SK-N-SH treated with all-trans-retinoic acid at 6 μM for 48 hours (cell line): ENCODE measurements at places on chromosomes 16 and 17.

DNA sequence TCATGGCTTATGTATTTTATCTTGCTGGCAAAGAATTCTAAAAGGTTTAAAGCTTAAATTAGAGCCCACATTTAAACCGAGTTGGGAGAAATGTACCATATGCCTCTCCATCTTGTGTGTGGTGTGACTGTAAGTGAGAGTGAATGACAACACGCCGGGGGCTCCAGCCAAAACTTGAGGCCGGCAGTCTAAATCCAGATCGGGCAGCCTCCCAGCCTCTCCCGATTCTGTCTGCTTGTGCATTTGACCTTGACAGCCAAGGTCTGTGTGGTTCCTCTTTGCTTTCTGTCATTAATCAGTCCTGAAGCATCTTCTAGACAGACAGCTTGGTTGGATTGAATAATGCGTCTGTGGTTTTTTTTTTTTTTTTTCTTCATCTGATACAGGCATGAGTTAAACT lies 1093.2 kb upstream of the EEF2KMT start:
- no peak for ATAC-seq

DNA sequence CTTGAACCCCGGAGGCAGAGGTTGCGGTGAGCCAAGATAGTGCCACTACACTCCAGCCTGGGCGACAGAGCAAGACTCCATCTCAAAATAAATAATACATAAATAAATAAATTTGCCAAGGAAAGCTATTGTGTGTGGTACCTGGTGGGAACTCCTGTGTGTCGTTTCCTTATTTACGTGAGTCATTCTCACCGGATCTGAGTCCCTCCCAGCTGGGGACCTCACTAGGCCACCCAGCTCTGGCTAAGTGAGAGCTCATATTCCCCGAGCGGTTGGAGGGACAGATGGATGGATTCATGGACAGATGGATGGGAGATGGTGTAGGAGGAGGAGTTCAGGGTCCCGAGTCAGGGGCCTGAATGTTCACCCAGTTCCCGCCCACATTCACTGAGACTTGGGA lies 22.9 kb upstream of the C1QL1 start:
- ATAC-seq = no peak

DNA sequence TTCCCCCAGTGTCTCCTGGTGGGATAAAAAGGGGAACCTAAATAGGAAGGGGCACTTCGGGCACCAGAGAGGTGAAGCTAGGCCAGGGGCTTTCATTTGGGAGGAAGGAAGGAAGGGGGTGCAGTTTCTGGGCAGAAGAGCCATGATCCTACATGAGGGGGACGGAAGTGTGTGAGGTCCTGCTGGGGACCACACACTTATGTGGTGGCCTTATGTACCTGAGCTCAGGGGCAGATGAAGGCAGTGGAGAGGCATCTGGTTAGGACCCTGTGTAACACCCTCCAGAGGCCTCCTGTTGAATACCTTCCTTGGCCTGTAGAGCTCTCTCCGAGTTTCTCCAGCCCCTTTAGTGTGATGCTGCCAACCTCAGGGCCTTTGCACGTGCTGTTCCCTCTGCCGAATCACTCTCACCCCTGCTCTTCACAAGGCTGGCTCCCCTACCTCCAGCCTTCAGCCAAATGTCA lies 21.2 kb downstream of the IGFBP4 start:
- no peak for ATAC-seq

- ATAC-seq = no peak
Observed at GRCh38 chr17:79936641-79937381, 97.6 kb upstream of the CBX4 start.

DNA sequence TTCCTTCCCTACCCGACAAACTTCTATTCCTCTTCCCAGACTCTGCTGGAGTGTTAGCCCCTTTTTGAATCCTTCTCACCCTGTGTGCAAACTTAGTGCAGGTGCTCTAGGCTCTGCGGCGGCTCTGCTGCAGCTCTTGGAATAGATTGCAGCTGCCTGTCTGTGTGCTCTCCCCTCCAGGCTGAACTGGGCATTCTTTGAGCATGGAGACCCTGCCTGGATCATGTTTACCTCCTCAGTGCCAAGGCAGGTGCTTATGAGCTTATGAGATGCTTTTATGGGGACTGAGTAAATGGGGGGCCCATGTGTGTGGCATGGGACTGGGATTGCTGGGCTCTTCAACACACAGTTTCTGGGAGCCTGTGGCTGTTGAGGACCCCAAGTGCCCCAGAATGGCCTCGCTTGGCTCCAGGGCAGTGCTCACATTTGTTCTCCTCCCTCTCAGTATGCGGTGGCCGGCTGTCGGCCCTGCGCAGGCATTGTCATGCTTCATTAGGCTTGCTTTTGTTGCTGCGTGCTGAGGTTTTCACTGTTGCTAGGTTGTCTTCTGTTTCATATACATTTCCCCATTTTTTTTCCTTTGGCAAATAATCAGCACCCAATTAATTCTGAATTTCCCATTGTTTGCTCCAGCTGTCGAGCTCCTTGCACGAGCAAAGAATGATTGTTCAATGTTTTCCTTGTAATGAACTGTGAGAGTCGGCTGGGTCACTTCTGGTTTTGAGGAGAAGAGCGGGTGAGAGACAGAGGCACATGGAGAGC lies 185.5 kb upstream of the NLRP1 start:
- ATAC-seq = no peak

DNA sequence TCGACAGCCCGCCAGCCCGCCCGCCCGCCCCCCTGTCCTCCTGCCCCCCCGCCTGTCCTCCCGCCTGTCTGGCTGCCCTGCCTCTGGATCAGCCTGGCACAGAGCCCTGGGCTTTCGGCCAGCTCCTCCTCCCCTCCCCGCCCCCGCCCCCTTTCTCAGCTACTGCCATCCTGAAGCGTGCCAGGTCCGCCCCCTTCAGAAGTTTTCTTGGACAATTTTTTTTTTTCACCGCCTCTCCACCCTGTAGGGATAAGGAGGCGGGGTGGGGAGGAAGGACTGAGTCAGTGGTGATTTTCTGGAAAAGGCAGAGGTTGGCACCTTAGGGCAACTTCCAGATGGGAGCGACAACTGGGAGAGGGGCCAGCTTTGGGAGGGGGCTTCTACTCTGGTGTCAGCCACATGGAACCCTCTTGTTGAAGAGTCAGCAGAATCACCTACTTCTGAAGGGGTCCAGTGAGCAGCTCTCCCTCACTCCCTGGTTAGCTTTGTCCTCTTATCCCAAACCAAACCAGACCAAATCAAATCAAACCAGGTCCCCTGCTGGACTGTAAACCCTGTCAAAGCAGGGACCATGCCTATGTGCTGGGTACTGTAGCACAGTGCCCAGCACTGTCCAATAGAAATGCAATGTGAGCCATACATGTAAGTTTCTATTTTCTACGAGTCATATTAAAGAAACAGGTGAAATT lies 19.7 kb downstream of the IGF2BP1 start:
- peak; percentile 32 for ATAC-seq

- no peak for ATAC-seq
Observed at GRCh38 chr16:27174007-27174406, 29.3 kb upstream of the KDM8 start.

DNA sequence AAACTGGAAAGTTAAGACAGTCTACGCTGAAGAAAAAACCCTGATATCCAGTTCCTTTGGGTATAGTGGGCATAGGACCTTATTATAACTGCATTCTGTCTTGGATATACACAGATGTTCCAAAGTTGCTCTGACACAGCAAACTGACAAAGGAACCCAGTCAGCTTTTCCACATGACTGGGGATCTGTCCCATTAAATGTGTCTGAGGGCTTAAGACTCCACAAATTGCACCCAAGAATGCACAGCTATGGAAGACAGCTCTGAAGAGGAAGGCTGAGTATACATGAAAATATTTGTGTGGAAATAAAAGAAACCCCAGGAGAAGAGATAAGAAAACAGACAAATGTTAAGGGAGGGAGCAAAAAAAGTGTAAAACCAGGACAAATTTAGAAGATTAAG lies 114.1 kb downstream of the SPAG9 start:
- no peak for ATAC-seq

DNA sequence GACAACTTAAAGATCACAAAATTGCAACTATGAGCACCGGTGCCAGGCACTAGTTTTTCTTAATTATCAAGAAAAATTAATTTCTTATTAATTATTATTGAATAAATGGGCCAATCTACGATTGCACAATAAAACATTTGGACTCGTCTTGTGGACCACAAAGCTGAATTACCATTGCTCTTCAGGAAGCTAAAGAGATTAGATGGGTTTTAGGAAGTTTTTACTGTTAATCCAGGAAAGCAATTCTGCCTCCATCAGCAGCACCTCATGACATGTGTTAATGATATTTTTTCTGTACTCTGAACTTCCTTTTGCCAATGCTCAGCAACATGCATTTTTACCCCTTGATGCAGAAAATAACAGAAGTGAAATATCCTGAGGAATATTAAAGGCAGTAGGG lies 37.9 kb downstream of the HS3ST3A1 start:
- ATAC-seq = no peak

DNA sequence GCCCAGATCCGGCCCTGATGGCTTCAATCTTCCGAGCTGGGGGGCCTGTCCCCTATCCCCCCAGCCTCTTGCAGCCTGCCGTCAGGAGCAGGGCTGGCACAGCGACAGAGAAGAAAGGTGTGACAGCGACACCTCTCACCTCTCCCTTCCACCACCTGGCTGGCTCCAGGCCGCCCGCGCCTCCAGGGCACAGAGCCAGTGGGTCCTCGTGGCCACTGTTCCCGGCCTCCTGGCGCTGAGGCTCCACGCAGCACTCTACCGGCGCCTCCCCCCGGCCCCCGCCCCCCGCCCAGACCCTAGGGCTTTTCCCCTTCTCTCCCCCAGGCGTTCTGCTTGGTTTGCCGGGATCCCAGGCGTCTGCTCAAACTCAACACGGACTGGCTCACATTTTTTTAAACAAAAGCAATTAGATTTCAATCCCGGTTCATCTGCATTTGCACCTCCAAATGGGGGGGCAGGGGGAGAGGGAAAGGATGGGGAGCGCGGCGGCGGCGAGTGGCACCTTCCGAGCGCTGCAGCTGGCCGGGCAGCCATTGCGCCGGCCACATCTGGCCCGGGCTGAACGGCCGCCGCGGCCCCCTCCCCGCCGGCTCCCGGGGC lies 12.8 kb upstream of the CBX8 start:
- ATAC-seq = no peak

DNA sequence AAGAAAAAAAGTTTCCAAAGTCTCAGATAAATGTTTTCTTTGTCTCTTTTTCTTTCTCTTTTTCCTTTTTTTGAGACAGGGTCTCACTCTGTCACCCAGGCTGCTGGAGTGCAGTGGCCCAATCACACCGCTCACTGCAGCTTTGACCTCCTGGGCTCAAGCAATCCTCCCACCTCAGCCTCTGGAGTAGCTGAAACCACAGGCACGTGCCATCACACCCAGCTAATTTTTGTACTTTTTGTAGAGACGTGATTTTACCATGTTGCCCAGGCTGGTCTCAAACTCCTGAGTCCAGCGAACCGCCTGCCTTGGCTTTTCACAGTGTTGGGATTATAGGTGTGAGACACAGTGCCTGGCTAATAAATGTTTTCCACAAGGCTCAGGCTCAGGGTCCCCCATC lies 53.3 kb upstream of the KSR1 start:
- ATAC-seq = no peak

GRCh38 chr17:73156887-73157520 lies 7.8 kb upstream of the SSTR2 start:
- peak; percentile 11 for ATAC-seq

DNA sequence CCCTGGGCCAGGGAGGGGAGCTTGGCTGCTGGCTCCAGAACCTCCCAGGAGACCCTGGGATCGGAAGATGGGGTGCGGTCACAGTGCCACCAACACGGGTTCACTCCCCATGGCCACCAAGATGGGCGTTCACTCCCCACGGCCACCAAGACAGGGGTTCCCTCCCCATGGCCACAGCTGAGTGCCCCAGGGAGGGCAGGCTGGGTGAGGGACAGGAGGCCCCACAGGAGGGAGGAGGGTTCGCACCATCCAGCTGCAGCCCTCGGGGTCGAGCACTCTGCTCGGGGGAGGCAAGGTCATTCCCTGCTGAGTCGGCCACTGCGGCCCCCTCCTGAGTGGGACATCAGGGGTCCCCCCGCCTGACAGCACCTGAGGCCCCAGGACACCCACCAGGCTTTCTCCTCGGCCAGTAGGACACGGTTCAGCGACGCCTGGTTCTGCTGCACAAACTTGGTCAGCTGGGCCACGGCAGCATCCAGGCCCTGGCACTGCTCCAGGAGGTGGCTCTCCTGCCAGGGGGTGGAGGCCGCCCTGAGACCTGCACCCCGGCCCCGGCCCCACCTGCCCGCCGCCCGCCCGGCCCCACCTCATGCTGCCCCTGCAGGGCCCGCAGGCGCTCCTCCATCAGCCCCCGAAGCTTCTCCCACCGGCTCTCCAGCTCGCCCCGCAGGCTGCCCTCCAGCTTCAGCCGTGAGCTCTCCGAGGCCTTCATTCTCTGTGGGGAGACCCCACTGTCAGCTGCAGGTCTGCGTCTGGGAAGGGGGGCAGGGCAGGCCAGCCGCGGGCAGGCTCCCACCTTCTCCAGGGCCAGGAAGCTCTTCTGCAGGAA lies 5.9 kb downstream of the CCDC154 start:
- ATAC-seq = no peak

DNA sequence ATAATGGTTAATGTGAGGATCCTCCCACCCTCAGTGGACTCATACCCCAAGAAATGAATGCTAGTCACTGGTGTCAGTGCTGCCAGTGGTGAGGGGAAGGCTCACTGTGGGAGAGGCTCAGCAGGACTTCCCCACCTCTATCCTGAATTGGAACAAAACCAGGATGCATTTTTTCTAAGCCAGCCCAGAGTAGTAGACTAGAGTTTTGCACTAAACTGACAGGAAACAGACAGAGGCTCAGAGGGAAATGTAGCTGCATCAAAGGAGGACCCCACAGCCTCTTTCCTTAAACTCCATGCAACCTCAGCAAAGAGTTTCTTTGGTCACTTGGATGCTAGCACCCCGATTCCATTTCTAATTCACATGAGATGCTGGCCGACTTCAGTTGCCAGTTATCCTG lies 10.7 kb upstream of the SKAP1 start:
- no peak for ATAC-seq

DNA sequence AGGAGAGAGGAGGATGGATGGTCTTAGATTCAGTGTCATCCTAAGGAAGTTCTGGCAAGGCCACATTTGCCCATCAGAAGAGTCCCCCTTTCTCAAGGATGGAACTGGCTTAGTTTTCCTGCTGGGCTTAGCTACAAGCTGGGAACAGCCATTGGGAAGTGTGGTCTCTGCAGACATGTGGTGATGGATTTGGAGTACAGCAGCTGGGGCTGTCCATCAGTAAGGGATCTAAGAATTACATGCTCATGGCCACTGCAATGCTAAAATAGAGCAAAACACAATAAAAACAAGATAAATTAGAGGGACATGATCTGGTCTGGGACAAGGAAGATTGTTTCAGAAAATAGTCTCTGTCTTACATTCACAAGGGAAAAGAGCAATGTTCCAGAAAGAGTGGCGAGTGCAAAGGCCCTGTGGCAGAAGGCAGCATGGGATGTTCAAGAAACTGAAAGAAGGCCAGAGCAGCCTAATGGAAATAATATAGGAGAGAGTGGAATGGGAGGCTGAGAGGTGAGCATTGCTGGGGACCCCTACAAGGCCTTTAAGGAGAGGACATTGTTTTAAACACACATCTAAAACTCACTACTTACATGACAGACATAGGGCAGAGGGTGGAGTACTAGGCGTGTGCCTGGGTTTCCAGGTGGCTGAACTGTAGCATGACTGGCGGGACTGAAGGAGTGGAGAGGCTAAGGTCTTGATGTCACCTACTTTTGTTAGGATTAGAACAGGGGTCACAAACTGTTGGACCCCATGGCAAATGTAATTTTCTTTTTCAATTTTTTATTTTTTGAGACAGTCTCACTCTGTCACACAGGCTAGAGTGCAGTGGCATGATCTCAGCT lies 17.0 kb upstream of the TOX3 start:
- no peak for ATAC-seq
